ENCODE measurements at places on chromosomes 12 and 14. TPM values are rescaled to one million over a fixed set of nuclear protein-coding genes. Genes with fewer than 3 reads are reported as not detected.

Gene SNAPC1
- total RNA-seq, result 9.9 TPM

Gene DEGS2
- total RNA-seq, result under 0.01 TPM

Gene GALNT8
- total RNA-seq, result 0.29 TPM

Gene NOC4L
- 11.8 TPM for total RNA-seq

Gene DHRS4
- 47.6 TPM for total RNA-seq

Gene DGKA
- 68.6 TPM for total RNA-seq

All from smooth muscle cell of trachea (primary cell).